CD4-positive, alpha-beta T cell (primary cell): ENCODE measurements at places on chromosomes 6 and 20.

GRCh38 chr20:17227669-17228623 is 1.1 kb downstream of the PCSK2 start:
- DNase-seq, result no peak

DNA sequence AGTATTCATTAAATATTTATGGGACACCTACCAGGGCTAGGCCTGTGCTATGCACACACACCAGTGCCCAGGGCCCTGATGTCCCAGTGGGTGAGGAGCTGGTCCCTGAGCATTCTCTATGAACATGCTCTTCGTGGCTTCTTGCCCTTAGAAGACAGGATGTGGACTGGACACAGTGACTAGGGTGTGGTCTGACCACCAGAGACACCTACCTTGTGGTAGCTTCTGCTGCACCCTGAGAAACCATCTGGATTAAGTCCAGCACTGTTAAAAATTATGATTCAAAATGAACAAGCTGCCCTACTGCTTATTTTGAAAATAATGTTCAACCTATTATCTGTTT is 112.9 kb upstream of the RPS6KA2 start:
- DNase-seq, result no peak

DNA sequence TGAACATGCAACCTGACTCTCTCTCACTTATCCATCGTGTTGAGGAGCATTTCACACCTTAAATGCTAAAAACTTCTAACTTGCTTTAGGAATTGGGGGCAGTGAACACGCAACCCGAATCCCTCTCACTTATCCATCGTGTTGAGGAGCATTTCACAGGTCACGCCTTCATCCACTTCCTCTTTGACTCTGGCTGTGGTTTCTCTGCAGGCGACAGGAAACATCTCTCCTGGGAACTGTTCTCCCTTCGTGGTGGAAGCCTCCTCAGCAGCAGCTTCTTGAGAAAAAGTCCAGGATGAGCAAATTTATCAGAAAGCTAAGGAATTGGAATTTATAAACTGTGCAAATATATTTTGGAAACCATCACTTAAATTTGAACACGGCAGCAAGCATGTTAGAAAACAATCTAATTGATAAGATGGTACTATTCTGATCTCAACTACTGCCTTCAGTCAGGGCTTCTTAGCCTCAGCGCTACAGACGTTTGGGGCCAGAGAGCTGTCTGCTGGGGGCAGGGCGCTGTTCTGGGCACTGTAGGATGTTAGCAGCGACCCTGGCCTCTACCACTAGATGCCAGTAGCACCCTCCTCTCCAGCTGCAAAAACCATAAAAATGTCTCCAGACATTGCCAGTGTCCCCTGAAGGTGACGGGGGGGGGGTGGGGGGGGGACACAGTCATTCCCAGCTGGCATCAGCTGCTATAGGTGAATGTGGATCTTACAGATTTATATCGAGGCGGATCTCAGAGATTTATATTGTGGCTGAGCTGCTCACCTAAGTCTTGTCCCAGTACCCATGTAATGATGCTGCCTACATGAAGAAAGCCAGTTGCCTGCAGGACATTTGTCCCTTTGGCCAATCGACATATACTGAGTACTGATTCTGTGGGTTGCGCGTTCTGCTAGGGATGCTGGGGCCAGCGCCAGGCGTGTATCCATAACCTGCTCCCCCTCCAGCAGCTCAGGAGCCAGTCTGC is 26.2 kb downstream of the CTCFL start:
- DNase-seq, result peak; percentile 28

- no peak for DNase-seq
Measured at GRCh38 chr6:168666699-168667427, 225.9 kb downstream of the SMOC2 start.
